OCI-LY7 (cell line): ENCODE measurements at places on chromosomes 4 and X. TPM values are rescaled to one million over a fixed set of nuclear protein-coding genes. Genes with fewer than 3 reads are reported as not detected.

Gene XAGE2
- not detected in 2 replicates for total RNA-seq

Gene NXF2B
- not detected in 2 replicates for total RNA-seq

Gene TRIML1
- not detected in 2 replicates for total RNA-seq

Gene VSIG4
- not detected in 2 replicates for total RNA-seq

Gene GRIA3
- total RNA-seq = not detected in 2 replicates

Gene TEX13B
- not detected in 2 replicates for total RNA-seq

Gene MAGEA2
- total RNA-seq = not detected in 2 replicates

Gene IL13RA1
- not detected in 2 replicates for total RNA-seq

Gene NIPAL1
- 1.7 and 1.9 TPM in 2 replicates for total RNA-seq

Gene PHOX2B
- total RNA-seq = not detected in 2 replicates

Gene HSFX3
- not detected in 2 replicates for total RNA-seq
